CD4-positive, alpha-beta memory T cell (primary cell): ENCODE measurements at places on chromosomes 3 and 15. TPM values are rescaled to one million over a fixed set of nuclear protein-coding genes. Genes with fewer than 3 reads are reported as not detected.

DNA sequence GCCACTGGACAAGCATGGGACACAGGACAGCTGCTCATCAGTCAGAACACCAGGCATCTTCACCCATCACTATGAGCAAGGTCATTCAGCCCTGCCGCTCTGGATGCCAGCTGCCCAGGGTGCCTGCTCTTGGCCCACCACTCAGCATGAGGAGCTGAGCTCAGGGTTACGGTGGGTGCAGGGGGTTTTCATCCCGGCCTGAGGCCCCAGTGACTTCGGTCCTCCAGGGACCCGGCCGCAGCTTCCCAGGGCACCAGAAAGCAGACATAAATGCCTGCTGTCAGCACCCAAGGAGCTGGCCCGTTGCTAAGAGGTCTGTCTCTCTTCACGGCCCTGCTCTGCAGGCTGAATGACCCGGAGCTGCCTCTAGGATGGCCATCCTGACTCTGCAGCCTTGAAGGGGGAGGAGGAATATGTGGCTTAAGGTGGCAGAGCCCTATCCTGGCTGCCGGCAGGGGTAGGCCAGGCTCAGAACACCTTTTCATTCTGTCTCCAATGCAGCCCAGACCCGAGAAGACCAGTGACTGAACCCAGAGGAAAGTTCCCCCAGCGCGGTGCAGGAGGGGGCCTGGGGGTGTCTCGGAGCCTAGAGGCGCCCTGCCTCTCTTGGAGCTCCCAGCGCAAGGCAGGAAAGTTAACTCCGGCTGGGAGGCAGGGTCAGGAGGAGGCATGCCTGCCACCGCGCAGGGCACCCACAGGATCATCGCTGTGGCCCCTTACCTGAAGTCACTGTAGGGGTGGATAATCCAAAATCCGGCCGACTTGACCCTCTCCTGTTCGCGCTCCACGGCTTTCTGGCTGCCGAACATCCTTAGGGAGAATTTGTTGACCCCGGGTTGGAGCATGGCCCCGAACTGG, 1.8 kb downstream of the HCN4 start:
- DNase-seq = no peak
- H3K4me3 ChIP-seq = no peak overlapping the region
- no peaks in the 10 kb centered on the region for H3K4me1 ChIP-seq
- H3K36me3 ChIP-seq = no peaks in the 10 kb centered on the region

GRCh38 chr3:158839966-158840365, 38.1 kb downstream of the MFSD1 start:
- no peaks in the 10 kb centered on the region for H3K27me3 ChIP-seq
- no peak for DNase-seq
- H3K4me1 ChIP-seq = no peaks in the 10 kb centered on the region
- H3K27ac ChIP-seq = no peak overlapping the region

DNA sequence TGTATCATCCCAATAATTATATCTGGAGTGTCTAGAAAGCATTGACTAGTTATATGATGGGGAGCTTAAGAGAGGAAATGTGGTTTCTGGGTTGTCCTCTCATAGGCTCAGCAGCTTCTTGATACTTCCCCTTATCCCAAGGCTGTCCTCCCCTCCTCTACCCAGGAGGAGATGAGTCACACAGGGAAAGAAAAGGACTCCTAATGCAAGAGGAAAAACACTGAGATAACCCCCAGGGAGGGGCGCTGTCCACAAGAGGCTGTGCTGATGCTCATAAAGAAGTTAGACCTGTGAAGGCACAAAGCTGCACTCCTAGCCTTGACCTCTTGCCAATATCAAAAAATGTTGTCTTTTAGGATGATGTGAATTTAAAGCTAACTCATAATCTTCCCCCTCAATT, 28.8 kb upstream of the GYG1 start:
- no peaks in the 10 kb centered on the region for H3K4me1 ChIP-seq
- no peaks in the 10 kb centered on the region for H3K36me3 ChIP-seq
- no peak overlapping the region for H3K4me3 ChIP-seq

Gene ITPKA
- total RNA-seq = 0.36 TPM

- H3K36me3 ChIP-seq = no peaks in the 10 kb centered on the region
- no peaks in the 10 kb centered on the region for H3K4me1 ChIP-seq
- H3K27ac ChIP-seq = no peak overlapping the region
- DNase-seq = no peak
- H3K4me3 ChIP-seq = no peak overlapping the region
Observed at GRCh38 chr3:115081444-115081843, 65.6 kb downstream of the ZBTB20 start.

Gene WDR5B
- 19.2 TPM for total RNA-seq

DNA sequence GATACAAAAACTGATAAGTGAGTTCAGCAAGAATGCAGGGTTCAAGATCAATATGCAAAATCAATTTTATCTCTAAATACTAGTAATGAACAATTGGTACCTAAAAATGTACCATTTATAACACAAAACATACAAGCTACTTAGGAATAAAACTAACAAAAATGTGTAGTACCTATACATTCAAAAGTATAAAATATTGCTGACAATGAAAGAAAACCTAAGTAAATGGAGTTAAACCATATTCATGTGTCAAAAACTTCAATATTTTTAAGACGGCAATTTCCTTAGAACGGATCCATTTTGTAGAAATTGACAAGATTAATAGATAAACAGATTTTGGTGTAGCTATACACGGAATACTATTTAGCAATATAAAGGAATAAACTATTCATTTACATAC, 343.1 kb upstream of the CCDC54 start:
- no peaks in the 10 kb centered on the region for H3K4me1 ChIP-seq
- DNase-seq = no peak
- no peaks in the 10 kb centered on the region for H3K36me3 ChIP-seq
- no peaks in the 10 kb centered on the region for H3K27me3 ChIP-seq
- H3K27ac ChIP-seq = no peak overlapping the region

Gene RASGRF1
- not detected for total RNA-seq

- no peak for DNase-seq
- H3K27me3 ChIP-seq = no peaks in the 10 kb centered on the region
- H3K36me3 ChIP-seq = peaks cover 56% of the 10 kb centered on the region
- no peak overlapping the region for H3K4me3 ChIP-seq
Observed at GRCh38 chr15:42955518-42955917, 34.9 kb upstream of the TTBK2 start.

GRCh38 chr15:66838671-66839239, 136.7 kb downstream of the SMAD6 start:
- no peak for DNase-seq
- H3K36me3 ChIP-seq = no peaks in the 10 kb centered on the region
- no peaks in the 10 kb centered on the region for H3K4me1 ChIP-seq
- H3K4me3 ChIP-seq = no peak overlapping the region
- peaks cover 7% of the 10 kb centered on the region for H3K27me3 ChIP-seq
- H3K27ac ChIP-seq = no peak overlapping the region

DNA sequence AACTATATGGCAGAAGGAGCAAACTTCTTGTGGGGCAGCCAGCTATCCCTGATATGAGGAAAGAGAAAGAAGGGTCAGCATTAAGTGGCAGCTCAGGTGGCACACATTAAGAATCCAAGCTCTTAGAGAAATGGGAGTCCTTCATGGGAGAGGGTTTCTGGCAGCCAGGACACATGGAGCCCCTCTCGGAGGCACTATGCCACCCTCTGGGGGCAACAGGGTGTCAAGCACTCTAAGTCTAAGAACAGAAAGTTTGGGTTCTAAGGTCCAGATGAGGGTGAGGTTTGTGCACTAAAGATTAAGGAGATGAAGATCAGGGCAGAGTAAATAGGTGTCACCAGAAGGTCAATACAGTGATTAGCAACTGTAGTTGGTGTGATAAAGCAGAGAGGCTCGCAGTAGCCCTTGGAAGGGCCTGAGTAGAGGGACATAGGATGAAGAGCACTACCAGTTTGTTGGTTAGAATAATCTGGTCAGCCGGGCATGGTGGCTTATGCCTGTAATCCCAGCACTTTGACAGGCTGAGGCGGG, 89.3 kb downstream of the ST6GAL1 start:
- H3K36me3 ChIP-seq = peaks cover 14% of the 10 kb centered on the region
- peak overlapping the region; percentile 13 for H3K27ac ChIP-seq
- H3K4me3 ChIP-seq = no peak overlapping the region
- H3K4me1 ChIP-seq = peaks cover 78% of the 10 kb centered on the region
- no peaks in the 10 kb centered on the region for H3K27me3 ChIP-seq

Gene TFDP2
- 29.0 TPM for total RNA-seq

- DNase-seq = no peak
- H3K36me3 ChIP-seq = no peaks in the 10 kb centered on the region
- no peaks in the 10 kb centered on the region for H3K27me3 ChIP-seq
- no peaks in the 10 kb centered on the region for H3K4me1 ChIP-seq
- H3K4me3 ChIP-seq = no peak overlapping the region
Observed at GRCh38 chr3:136805795-136806194, 13.1 kb upstream of the SLC35G2 start.

- H3K27me3 ChIP-seq = no peaks in the 10 kb centered on the region
- H3K36me3 ChIP-seq = no peaks in the 10 kb centered on the region
- no peak for DNase-seq
- H3K4me1 ChIP-seq = no peaks in the 10 kb centered on the region
Observed at GRCh38 chr15:36263666-36264065, 315.8 kb upstream of the CDIN1 start.

GRCh38 chr3:134847349-134847748, 52.3 kb downstream of the EPHB1 start:
- H3K4me1 ChIP-seq = no peaks in the 10 kb centered on the region
- no peaks in the 10 kb centered on the region for H3K27me3 ChIP-seq
- no peaks in the 10 kb centered on the region for H3K36me3 ChIP-seq
- no peak overlapping the region for H3K4me3 ChIP-seq
- no peak overlapping the region for H3K27ac ChIP-seq

- no peaks in the 10 kb centered on the region for H3K4me1 ChIP-seq
- DNase-seq = no peak
- H3K27me3 ChIP-seq = no peaks in the 10 kb centered on the region
- H3K4me3 ChIP-seq = no peak overlapping the region
Observed at GRCh38 chr15:92545996-92546395, 109.6 kb downstream of the FAM174B start.

Gene SEC22A
- 19.4 TPM for total RNA-seq

Gene FBXO40
- total RNA-seq = not detected

- H3K27ac ChIP-seq = no peak overlapping the region
- no peaks in the 10 kb centered on the region for H3K4me1 ChIP-seq
- DNase-seq = no peak
- no peak overlapping the region for H3K4me3 ChIP-seq
- H3K36me3 ChIP-seq = no peaks in the 10 kb centered on the region
Observed at GRCh38 chr3:137332297-137332696, 374.5 kb downstream of the IL20RB start.

Gene GRM7
- not detected for total RNA-seq

DNA sequence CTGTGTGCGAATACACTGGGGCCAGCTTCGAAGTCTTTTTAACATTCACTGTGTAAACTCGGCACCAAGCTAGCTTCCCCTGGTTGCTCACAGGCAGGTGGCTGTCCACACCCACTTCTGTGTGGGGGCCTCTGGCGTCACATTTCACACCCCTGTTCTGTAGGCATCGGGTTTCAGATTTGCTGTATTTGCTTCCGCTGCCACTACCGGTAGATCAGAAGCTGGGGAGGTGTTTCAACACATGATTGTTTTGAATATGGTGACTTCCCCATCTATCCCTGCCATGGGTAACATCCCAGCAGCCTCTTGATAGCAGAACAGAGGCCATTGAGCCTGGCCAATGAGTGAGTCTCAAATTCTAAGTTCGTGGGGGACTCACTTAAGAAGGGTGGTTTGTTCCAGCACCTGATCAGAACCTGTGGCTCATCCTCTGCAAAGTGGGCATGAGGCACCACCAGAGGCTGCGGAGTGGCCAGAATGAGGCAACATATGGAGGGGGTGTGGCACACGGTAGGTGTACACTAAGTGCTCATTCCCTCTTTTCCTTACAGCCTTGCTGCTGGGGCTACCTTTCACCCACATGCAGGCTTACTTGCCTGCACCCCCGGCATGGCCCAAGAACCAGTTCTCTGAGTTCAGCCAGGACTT, 61.5 kb downstream of the IQSEC1 start:
- no peak overlapping the region for H3K4me3 ChIP-seq
- H3K27ac ChIP-seq = peak overlapping the region; percentile 99
- H3K4me1 ChIP-seq = peaks cover 91% of the 10 kb centered on the region
- H3K36me3 ChIP-seq = peaks cover 7% of the 10 kb centered on the region
- H3K27me3 ChIP-seq = no peaks in the 10 kb centered on the region

Gene DUOXA2
- not detected for total RNA-seq

GRCh38 chr3:179852142-179852905, 184.4 kb downstream of the PEX5L start:
- no peaks in the 10 kb centered on the region for H3K27me3 ChIP-seq
- DNase-seq = no peak
- H3K36me3 ChIP-seq = no peaks in the 10 kb centered on the region
- H3K27ac ChIP-seq = no peak overlapping the region
- no peaks in the 10 kb centered on the region for H3K4me1 ChIP-seq

Gene CLDN18
- total RNA-seq = not detected

DNA sequence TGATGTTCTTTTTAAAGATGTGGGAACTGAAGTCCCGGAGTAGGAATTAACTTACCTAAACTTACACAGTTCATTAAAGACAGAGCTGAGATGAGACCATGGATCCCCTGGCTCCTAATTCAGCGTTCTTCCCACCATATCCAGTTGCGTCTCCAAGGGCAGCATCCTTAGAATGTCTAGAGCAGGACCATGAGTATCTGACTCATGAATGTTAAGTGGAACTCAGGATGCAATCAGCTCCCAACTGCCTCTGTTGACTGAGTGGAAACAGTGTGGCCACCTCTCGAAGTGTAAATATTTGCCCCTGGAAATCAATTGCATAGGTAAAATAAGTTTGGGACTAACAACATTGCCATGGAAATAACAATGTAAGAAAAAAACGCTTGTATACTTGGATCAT, 2.5 kb downstream of the SNTN start:
- no peak overlapping the region for H3K27ac ChIP-seq
- no peaks in the 10 kb centered on the region for H3K27me3 ChIP-seq
- DNase-seq = no peak
- H3K4me1 ChIP-seq = no peaks in the 10 kb centered on the region
- H3K4me3 ChIP-seq = no peak overlapping the region

Gene DNASE1L3
- total RNA-seq = not detected

- no peaks in the 10 kb centered on the region for H3K27me3 ChIP-seq
- no peak overlapping the region for H3K27ac ChIP-seq
- H3K4me3 ChIP-seq = no peak overlapping the region
Observed at GRCh38 chr3:162365066-162365719, 868.6 kb downstream of the OTOL1 start.

DNA sequence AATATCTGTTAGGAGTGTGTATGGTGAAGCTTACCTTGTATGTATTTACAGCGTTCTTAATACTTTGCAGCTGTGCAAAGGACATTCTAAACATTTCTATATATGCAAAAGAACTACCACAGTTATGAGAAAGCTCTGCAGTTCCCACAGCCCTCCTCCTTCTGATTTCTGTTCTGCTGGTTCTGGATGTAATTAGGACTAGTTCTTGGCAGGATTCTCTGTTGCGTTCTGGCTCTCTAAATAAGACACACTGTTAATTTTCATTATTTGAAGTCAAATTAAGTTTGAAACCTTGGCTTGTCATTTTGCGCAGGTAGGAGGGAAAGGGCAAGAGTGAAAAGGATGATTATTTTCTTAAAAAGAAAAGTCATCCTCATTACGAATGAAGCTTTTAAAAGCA, 76.4 kb downstream of the FNDC3B start:
- no peak for DNase-seq
- H3K36me3 ChIP-seq = no peaks in the 10 kb centered on the region
- H3K27ac ChIP-seq = no peak overlapping the region
- no peak overlapping the region for H3K4me3 ChIP-seq
